ENCODE measurements at places on chromosomes 7 and 10.

- no peak for DNase-seq
These were observed 54.0 kb downstream of the TRIM24 start for GRCh38 chr7:138514044-138514443.

DNA sequence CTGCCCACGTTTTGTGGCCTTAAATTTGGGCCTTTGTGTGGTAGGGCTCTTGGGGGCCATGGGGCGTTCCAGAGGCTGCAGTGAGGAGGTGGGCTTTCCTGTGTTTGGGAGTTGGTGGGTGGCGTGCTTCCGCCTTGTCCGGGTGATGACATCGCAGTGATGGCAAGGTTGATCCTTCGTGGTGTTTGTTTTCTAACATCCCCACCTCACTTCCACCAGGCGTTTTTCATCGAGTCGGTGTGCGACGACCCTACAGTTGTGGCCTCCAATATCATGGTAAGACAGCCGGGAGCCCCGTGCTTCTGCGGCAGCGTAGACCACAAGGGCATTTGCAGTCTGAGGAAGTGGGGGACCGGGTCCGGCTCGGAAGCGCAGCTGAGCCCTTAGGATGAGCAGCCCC is 14.2 kb downstream of the PFKFB3 start:
- no peak for DNase-seq

- no peak for DNase-seq
These were observed 42.9 kb downstream of the CHRM2 start for GRCh38 chr7:136911344-136911743.

DNA sequence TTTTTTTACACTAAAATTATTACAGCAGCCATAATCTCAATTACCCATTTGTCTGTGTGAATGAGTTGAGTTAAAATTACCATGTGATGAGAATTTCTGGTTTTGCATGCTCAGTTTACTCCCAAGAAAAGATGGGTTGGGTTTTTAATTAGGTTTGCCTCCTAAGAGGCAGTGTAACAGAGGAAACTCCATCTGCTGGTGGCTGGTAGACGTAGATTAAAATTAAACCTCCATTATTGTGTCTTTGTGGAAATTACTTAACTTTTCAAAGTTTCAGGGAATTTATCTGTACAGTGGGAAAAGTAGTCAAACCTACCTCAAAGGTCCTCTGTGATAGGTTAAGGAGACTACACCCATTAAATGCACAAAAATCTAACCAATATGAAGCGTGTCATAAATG is 954.2 kb downstream of the PCDH15 start:
- no peak for DNase-seq

DNA sequence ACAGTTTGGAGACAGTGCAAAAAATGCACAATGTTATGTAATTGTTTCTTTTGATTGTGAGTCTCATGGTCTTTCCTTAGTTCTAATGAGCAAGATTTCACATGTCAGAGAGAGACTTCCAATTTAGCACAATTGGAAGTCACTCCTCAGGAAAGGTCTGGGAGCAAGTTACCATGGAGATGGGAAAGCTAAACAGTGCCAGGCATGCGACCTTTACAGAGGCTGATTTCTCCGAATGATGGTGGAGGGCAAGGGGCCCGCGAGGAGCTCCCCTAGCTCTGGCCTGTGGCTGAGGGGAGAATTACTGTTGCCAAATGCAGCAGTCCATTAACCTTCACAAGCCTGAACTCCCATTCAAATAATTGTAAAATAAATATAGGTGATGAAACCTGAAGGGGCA is 59.3 kb downstream of the CDCA7L start:
- no peak for DNase-seq

- no peak for DNase-seq
These were observed 1.1 kb downstream of the NDUFB2 start for GRCh38 chr7:140697447-140698143.

DNA sequence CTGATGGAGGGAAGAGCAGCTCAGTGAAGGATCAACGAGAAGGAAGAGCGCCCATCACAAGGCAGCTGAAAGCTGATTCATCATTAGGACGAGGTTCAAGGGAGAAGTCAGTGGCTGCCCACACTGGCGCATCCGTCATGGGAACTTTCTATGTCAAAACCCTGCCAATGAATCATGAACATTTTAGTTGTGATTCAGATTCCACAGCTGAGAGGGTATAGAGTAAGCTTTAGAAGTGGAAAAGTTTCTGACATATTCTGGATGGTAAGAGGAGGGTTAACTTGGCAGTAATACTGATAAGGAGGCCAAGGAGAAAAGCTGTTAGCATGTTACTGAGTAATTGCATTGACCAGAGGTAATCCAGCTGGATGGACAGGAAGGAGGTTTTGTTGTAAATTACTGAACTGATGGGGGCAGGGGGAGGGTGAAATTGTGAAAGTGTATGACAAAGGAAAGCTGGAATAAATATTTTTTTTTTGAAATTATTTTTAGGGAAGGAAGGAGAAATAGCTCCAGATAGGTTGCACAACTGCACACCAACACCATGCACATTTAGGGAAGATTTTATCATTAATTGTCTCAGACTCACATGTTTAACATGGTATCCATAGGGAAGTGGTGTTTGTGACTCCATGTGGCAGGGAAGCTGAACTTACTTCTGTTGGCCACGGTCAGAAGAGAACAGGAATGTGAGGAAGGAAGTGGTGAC is 78.3 kb upstream of the NRP1 start:
- no peak for DNase-seq

DNA sequence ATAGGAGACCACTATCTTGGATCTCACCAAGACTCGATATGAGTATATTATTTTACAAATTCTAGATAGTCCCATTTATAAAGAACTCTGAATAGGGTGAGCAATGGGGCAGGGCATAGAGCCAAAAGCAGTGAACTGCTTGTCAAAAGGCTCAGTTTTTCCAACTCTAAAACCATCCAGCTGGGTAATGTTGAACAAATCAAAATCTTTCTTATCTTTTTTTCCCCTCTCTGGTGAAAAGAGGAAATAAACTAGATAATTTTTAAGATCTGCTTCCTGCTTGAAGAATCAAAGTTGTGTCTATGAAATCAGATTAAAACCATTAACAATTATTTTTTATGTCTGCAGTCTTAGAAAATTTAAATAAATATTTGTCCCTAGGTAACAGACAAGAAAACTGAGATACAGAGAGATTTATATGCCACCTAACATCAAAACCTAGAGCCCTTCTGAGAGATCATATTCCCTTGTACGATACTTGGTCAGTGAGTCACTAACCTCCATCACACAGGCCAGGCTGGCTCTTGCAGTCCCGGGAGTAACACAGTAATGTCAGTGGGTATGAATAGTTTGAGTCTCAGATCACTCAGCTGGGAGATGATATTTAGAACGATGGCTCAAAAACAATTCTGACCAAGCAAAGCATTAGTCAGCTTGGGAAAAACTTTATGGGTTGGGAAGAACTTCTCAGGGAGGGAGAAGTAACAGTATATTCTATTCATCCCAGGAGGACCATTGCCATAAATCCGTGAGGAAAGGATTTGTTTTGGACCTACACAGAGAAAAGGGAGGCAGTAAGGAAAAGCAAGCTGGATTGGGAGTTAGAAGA is 178.8 kb downstream of the REEP3 start:
- no peak for DNase-seq

GRCh38 chr7:39720586-39720985 is 97.2 kb downstream of the RALA start:
- no peak for DNase-seq

DNA sequence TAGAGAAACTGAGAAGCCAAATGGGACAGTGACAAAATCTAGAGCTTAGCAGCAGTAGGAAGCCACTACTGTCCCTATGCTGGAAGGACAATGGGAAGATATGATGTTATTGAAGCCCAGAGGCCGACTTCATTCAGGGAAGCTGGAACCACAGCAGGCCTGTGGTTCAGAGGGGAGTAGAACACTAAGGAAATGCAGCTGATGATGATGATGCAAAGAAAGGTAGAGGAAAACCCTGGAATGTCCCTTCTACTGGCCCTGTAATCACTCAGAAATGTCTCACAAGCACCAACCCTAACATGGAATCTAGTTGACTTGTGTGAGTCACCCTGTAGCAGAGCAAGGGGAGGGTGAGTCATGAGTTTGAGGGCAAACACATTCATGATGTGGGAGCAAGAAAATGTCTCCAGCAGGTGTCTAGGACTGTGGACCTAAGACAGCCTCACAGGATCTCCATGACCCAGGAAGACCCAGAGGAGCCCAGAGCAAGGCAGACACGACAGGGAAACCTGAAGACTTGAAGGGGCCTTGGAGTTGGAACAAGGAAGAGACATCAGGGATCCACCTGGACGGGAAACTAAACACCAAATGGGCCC is 37.0 kb upstream of the LRRC17 start:
- DNase-seq = no peak

DNA sequence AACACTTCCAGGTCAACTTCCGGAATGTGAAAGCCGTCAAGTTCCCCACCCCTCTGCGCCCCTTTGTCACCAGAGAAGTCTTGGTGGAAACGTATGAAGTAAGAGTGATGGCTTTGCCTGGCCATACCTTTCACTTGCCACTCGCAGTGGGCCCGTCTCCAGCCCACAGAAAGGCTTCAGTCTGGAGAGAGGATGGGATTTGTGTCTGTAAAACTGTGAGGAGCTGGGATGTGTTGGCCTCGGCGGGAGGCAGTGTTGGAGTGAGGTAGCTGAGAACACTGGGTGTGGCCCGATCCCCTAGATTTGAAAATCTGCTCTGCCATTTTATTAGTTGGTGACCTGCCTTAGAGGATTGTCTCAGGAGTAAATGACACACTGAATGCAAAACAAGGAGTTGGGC is 6.4 kb downstream of the ADCK2 start:
- no peak for DNase-seq

DNA sequence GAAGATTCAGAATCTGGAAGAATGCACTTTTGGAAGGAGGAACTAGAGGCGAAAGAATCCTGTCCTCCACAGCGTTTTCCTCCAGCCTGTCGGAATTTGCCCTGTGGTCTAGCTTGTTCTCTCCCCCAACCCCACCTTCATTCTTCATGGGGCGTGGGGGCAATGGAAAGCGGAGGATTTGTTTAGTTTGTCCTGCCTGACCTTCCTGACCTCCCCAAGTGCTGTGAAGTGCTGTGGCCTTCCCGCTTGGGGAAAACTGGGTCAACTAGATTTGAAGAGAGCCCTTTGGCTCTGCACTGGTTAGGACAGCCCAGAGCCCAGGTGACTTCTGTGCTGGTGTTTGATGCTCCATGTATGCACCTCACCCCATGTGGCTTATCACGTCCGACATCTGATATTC is 49.1 kb downstream of the GATA3 start:
- DNase-seq = no peak

- no peak for DNase-seq
These were observed 33.9 kb downstream of the AKR1C8 start for GRCh38 chr10:5151076-5151475.

- DNase-seq = no peak
These were observed 24.6 kb upstream of the WNT16 start for GRCh38 chr7:121304102-121304658.

DNA sequence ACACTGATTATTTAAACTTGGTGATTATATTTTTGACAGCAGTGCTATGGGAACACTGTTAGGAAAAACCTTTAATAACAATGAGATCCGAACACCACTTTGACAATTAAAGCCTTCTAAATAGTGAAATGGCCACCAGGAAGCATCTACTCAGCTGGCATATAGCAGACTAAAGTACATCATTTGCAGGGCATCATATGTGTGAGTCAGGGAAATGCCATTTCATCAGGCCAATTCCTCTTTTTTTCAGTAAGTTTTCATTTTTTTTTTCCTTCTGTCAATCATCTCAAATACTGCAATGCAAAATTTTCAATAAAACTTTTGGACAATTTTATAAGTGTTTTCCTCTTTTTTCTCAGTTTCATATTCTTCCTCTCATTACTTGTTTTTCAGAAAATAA is 521.4 kb upstream of the SEMA3D start:
- no peak for DNase-seq

- DNase-seq = no peak
These were observed 596.0 kb upstream of the MGMT start for GRCh38 chr10:128870830-128871597.

DNA sequence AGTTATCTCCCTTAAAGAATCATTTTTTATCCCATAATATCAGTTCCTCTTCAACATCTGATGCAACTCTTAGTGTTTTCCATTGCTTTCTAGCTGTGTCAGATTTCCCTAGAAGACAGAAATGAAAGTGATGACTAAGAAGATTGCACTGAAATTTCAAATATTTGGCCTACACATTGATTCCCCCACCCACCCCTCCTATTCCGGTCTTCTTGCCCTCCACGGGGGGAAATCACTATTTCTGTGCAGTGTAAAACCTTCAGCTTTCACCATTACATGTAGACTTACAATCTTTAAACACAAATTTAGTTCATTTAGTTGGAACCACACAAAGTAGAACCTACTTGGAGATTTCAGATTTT is 63.7 kb upstream of the IL6 start:
- DNase-seq = no peak

DNA sequence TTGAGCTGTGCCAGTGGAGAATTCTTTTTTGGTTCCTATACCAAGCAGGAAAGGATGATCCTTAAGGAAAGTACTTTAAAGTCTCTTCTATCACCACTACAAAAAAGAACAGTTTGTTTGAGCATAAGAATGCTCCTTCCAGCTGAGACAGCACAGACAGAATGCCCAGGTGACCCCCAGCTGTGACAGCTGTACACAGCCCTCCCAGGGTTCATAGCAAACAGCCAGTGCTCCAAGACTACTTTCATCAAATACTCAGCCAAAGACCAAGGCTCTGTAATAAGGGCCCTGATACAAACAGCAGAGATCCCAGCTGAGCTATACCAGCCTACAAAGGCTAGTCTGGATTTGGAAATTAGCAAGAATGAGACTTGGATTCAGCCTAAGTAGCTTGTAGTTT is 65.7 kb downstream of the NXPH1 start:
- DNase-seq = no peak

- no peak for DNase-seq
These were observed 35.6 kb upstream of the CNPY1 start for GRCh38 chr7:155581954-155582353.

- DNase-seq = peak; percentile 29
These were observed 4.4 kb upstream of the IRF5 start for GRCh38 chr7:128933180-128933891.

DNA sequence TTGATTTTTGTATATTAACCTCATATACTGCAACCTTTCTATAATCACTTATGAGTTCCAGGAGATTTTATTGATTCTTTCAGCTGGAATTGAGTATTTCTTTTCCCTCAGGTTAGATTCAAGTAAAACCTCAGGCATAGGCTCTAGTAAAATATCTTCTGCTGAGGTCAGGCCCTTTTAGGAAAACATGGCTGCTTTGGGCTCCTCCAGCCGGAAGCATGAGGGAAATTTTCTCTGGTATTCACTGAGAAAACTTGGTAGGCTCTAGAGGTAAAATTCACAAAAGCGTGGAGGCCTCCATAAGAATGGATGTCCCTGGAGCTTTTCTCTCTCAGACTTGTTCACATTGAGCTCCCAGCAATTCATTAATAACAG is 56.7 kb downstream of the AKR1E2 start:
- no peak for DNase-seq

DNA sequence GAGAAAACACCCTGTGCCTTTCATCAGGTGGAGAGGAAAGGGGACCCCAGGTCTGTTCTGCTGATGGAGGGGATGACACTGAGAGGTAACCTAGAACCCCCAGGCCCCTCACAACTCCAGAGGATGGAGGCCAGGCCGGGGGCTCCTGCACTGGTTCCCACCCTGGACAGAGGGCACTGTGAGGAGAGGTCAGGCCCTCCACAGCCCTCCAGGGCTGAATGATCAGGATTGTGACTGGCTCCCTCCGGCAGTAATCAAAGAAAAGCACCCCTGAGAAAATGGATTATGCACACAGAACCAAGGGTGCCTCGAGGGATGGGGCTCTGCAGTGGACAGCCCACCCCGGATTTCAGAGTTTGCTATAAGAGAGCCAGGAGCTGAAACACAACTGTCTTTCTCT is 502.8 kb downstream of the TCERG1L start:
- DNase-seq = no peak
